ENCODE measurements at places on chromosomes 6 and 20.

DNA sequence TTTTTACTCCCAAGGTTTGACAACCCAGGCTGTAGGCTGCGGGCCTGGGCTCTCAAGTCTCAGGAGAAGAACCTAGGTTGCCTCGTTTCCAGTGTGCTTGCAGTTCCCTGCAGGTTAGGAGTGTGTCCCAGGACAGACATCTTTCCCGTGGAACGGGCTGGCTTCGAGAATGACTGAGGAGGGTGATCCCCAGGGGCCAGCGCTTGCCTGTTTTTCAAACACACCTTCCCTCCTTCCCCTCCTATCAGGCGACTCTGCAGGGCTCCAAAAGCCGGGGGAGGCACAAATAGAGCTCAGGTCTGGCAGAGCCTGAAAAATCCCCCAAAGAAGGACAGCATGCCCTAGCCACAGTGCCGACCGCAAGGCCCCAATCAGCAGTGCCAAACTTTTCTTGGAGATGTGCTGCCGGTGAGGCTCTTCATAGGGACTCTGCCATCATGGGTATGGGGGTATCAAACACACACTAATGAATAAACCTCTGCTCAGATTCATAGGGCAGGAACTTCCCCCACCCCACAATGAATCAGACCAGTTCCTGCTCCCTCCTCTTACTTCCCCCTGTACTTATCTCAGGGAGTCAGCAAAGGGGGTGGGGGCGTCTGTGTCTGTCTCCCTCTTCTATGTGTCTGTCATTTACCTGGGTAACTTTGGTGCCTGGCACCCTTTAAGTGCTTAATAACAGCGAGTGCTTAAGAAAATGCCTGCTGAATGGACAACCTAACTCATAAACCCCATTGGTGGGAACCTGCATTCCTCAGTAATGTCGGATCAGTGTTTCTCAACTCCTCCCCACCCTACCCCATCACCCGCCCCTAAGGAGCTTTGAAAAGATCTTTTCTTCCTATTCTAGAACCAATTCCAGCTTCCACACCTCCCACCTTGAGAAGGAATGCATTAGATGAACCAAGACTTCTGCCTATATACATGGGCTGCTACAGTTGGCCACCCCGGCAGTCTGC is 1.6 kb downstream of the KCNG1 start:
- DNase-seq: peak; percentile 60

DNA sequence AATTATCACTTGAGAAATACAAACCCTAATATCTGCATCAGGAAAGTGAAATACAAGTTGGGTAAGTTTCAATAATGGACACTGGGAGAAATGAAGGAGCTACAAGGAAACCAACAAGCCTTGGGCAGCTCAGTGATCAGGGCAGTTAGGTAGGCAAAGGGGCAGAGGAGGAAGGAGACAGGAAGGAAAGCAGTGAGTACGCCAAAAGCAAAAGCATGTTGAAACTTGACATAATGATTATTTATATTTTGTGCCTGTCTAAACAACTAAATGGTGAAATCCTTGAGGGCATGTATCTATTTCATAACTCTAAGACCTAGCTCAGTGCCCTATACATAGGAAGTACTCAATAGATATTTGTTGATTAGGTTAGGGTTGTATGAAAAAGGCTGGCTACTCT is 23.3 kb downstream of the PXT1 start:
- DNase-seq: no peak

DNA sequence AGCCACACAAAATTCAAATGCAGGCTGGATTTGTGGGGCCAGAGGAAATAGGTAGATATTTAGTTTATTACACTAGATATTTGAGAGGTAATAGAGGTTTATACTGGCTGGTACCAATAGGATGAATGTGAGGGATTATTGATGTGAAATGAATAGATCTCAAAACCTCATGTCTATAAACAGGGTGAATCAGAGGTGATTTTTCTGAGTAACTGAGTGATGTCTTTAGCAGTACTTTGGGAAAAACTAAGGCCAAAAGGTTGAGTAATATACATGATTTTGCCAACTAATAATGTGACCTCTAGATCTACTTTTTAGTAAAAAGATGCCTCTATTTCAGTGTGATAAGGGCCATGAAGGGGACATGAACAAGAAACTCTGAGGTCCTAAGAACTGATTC is 86.8 kb downstream of the HAO1 start:
- no peak for DNase-seq

- no peak for DNase-seq
These were observed 136.8 kb upstream of the BTBD3 start for GRCh38 chr20:11780765-11781369.

DNA sequence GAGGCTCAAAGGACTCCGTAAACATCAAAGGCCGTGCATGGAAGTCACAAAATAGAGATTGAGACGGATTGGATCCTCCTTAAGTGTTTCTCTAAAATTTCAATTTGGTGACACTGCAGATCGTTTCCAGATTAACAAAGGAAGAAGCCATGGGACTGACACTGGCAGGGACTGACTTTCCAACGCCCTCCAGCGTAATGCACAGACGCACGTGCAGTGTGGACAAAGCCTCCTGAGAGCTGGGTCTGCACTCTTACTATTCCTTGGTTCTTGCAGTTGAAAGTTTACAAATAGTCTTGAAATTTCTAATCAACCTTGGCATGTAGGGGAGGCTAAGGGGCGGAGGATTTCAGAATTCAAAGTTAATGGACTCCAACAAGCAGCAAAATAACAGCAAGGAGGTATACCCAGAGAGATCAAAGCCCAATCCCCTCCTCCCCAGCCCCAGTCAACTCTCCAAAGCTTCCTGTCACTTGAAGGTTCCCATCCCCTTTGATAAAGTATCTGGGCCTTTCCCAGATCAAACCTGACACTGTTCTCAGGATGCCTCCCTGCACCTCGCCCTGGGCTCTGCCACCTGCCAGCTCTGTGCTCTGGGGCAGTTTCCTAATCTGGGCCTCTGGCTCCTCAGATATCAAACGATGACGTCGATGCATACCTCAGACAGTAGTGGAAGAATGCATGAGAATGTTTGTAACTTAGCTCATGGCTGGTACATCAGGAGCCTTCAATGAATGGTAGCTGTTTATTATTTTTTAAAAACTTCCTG is 106.5 kb upstream of the TRAF3IP2 start:
- peak; percentile 72 for DNase-seq

DNA sequence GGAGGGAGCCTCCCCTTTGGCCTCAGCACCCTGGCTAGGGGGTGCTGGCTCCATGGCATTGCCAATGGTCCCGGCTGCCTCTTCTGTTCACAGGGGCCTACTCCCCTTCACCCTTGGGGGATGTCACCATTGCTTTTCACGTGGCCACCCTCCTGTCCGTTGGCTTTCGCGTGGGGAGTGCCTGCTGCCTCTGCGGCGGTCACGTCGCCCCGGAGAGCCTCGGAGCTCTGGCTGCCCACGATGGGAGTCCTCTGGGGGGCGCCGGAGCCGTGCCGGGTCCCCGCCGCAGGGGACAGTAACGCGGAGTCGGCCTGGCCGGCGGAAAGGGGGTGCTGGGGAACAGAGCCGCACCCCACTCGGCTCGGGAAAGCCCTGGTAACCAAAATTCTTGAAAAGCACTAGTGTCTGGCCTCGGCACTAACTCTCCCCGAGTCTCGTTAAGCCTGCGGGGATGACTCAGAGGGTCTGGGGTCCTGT is 661 bp upstream of the HEBP2 start:
- peak; percentile 14 for DNase-seq

DNA sequence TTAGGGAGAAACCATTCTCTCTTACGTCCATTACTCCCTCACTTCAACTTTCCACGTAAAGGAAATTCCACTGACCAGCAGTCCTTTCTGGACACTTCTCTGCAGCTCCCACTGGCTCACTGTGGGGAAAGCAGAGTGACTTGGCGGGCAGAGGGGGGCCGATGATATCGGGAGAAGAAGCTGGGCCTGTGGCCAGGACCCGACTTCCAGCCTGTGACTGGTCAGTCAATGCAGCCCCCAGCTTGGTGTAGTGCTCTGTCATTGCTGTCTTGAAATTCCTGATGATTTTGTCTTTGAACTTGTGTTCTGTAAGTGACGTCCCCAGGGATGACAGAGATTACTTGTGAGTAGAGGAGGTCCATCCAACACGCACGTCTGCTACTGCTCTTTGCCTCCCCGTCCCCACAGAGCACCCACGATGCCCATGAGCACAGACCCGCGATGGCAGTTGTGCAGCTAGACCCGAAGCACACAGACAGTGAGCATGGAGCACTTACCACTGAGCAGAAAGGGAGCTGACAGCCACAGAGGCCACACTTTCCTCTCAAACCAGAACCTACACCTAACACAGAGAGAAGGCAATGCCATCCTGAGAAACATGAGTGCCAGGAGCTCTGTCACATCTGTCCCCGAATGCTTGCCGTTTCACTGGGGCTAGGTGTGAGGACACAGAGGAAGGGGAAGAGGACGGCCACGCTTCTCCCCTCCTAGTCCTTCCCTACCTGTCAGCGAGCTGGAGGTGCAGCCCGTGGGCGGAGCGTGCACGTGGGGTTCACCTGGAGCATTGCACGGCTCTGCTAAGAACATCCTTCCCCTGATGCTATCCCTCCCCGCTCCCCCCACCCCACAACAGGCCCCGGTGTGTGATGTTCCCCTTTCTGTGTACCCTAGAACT is 25.7 kb downstream of the DACT2 start:
- DNase-seq: no peak

GRCh38 chr6:74066168-74066871 is 370.3 kb downstream of the CD109 start:
- peak; percentile 82 for DNase-seq

GRCh38 chr6:143465546-143465945 is 14.9 kb downstream of the PEX3 start:
- no peak for DNase-seq

- no peak for DNase-seq
These were observed 54.5 kb upstream of the DYNLRB1 start for GRCh38 chr20:34461779-34462087.

DNA sequence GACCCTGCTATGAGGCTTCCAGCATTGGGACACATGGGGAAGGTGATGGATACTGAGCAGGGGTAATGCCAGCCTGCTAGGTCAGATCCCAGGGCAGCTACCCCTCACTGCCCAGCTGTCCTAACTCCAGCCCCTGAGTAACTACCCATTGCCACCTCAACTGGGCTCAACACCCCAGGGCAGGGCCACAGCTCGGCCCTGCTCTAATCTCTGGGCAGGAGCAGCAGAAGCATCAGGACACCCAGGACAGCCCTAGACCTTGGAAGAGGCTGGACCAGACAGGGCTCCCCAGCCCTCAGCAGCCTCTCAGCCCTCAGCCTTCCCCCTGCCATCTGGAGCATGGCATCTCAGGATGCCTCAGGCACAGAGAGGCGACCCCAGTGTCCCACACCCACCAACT is 67.4 kb upstream of the TOP1 start:
- no peak for DNase-seq

- DNase-seq: peak; percentile 54
These were observed 58.7 kb downstream of the OTOR start for GRCh38 chr20:16806886-16807285.

DNA sequence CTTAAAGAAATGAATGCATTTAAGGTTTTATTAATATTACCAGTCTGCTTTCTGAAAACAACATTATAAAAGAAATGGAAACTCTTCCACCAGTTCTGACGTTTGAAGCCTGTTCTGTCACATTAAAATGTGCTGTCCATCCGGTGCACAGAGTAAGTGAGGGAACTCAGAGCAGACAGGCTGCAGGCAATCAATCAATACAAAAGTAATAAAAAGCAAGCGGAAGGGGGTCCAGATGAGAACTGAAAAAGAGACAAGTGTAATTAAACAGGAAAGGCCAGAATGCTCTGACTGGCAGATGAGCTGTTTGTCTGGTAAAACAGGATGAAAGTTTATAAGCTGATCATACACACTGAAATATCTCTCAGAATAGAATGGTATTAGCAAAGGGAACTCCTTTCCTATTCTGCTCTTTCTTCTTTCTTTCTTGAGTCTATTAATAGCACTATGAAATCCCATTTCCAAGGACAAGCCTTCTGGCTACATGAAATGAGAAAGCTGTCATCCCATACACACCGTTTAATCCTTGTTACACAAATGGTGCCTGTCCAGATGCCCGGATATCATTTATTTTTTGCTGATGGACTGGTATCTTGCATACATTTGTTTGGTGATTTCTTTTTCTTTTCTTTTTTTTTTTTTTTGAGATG is 94.3 kb downstream of the RAMACL start:
- DNase-seq: no peak

- DNase-seq: peak; percentile 71
These were observed 268.2 kb downstream of the CDC5L start for GRCh38 chr6:44655412-44656342.

DNA sequence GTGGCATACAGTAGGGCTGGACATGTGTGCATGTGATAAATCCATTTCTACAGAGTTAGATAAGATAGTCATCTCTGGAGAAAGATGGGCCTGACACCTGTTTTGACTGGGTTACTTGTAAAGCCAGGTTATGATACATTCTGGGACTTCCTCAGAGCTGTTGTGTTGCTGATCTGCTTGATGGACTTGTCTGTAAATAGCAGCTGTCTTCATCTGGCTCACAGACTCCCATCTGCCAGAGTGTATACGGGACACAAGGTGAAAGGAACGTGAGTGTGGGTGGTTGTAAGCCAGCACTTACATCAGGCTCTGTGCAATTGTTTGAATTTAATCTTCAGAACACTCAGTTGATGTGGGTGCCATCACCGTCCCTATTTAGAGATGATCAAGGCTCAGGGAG is 49.8 kb downstream of the ZDHHC14 start:
- DNase-seq: no peak

- no peak for DNase-seq
These were observed 301.0 kb upstream of the RUNX2 start for GRCh38 chr6:45027126-45027525.

- peak; percentile 77 for DNase-seq
These were observed 169.5 kb upstream of the LAMA2 start for GRCh38 chr6:128713461-128713860.

DNA sequence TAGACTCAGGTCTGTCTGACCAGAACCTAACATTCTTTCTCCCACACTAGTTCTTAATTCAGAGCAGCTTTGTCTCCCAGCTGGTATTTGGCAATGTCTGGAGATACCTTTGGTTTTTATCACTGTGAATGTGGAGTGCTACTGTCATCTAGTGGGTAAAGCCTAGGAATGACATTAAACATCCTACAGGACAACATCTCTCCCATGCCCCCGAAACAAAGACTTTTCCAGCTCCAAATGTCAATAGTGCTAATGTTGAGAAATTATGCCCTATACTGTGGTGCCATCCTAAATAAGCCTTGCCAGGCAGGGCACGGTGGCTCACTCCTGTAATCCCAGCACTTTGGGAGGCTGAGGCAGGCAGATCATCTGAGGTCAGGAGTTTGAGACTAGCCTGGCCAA is 4.2 kb upstream of the TTPAL start:
- peak; percentile 56 for DNase-seq

DNA sequence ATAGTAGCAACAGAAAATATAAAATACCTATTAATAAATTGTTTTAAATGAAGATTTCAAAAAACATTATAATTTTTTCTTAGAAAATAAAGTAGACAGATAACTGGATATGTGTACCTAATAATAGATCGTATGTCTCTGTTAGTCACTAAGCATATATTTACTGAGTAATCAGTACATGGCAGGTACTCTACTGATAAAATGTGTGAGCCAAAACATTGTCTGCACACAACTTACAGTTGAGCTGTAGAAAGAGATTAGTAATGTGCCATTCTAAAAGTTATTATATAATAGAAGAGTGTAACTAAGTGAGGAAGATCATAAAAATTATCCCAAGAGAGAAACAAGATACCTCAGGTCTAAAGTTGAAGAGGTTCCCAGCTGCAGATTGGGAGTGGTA is 929.9 kb upstream of the EPHA7 start:
- DNase-seq: no peak

GRCh38 chr20:20211274-20211987 is 156.5 kb upstream of the INSM1 start:
- peak; percentile 10 for DNase-seq

Data from fibroblast of skin of right quadriceps (primary cell).